ENCODE measurements at places on chromosomes 4 and X.

DNA sequence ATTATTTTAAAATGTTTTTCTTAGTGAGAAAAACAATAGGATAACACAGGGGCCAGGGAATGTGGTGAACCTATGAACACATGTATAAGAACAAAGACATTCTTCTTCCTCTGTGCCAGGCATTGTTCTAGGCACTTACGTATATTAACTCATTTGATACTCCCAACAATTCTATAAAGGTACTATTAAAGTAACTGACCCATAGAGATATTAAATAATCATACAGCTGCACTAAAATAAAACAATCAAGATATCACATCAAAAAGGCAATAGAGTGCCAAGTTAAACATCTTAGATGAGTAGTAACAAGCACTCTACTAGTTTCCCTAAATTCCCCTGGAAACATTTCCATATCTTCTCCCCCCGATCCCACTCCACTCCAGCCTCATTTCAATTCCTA, 33.4 kb downstream of the SLC39A8 start:
- DNase-seq, result no peak

DNA sequence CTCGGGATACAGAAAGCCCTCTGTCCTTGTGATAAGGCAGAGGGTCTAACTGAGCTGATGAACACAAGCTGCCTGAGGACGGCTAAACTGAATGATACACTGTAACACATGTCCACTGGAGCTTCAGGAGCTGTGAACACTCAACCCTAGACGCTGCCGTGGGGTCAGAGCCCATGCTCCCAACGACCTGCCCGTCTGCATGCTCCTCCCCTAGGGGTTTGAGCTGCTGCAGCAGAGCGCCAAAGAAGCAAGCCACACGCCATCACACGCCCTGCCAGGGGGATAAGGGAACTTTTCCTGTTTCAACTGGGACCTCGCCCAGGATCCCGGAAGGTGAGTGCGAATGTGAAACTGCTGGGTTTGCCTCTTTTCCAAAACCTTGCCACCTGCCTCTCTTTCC, 361.8 kb downstream of the FAT4 start:
- no peak for DNase-seq

GRCh38 chr4:8341691-8342090, 72.1 kb downstream of the HTRA3 start:
- no peak for DNase-seq

DNA sequence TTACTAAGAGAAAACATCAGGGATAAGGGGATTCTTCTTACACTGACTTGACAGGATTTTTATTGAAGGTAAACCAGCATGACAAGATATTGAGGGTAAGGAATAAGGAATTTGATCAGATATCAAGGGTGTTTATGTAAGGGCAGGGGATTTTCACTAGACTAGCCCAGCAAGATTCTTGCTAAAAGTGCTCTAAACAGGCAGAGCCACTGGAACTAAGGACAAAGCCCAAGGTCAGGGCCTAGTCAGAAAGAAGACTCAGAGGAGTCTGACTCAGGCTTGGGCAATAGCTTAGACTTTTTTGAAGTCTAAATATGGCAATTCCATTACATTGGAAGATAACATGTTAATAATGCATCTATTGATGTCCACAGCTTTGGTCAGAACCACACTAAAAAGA, 6.5 kb upstream of the GLRA3 start:
- no peak for DNase-seq

GRCh38 chr4:121564840-121565375, 131.9 kb downstream of the ANXA5 start:
- DNase-seq, result no peak

GRCh38 chrX:118980761-118981160, 6.3 kb downstream of the LONRF3 start:
- peak; percentile 18 for DNase-seq

- no peak for DNase-seq
Observed at GRCh38 chrX:22032084-22032483, at the start of gene PHEX. TSS of gene PHEX (plus strand) at chrX:22032325. CDS start at chrX:22033006, 681 bp downstream.

- no peak for DNase-seq
Observed at GRCh38 chrX:41142130-41142910, 57.1 kb downstream of the USP9X start.

DNA sequence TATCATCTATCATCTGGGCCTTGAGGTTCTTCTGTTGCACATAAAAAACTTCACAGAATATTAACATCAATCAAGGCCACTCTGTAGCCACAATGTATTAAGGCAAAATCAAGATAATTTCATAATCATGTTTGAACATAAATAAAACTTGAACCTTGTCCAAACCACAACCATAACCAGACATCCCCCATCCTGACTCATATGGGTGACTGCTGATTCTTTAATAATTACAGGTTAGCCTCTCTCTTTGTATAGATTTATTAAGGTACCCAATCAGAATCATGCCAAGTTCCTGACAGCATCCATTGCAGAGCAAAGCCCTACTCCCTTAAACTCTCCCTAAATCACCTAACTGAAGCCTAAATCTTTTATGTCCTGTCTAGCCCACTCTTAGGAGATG, 16.7 kb upstream of the AREG start:
- no peak for DNase-seq

DNA sequence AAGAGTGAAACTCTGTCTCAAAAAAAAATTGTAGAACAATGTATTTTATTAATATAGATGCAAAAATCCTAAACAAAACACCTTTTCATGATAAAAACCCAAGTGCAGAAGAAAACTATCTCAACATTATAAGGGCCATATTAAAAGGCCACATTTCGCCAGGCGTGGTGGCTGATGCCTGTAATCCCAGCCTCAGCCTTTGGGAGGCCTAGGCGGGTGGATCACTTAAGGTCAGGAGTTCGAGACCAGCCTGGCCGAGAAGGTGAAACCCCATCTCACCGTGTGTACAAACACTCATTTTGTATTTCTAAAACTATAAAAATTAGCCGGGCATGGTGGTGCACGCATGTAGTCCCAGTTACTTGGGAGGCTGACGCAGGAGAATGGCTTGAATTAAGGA, 9.9 kb upstream of the FAM193A start:
- no peak for DNase-seq
